Muscle of arm (tissue), 14 donors: ENCODE measurements at places on chromosomes 3 and 15. TPM values are rescaled to one million over a fixed set of nuclear protein-coding genes. Genes with fewer than 3 reads are reported as not detected.

The NME9 gene
- polyA plus RNA-seq = 1.5 TPM

The CACNA2D2 gene
- not detected for polyA plus RNA-seq

GRCh38 chr3:157115069-157116006 is 44.6 kb downstream of the CCNL1 start:
- no peak for DNase-seq

DNA sequence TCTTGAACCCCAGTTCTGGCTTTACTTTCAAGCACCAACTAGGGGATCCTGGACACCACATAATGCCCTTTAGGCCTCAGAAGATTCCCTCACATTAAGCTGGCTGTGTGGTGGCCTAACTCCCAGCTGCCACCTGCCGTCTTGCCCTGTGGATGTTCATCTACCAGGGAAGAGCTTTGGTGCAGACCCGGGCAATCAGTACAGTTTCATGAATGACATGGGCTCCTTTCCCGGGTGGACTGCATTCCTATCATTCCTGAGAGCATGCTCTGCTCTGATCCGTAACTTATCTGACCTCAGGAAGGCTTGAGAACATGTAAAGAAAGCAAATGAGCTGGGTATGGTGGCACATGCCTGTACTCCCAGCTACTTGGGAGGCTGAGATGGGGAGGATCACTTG is 50.0 kb upstream of the GSK3B start:
- DNase-seq = no peak

The CEMIP gene
- 3.0 TPM for polyA plus RNA-seq

- DNase-seq = no peak
These were observed 69.8 kb upstream of the ANKRD34C start for GRCh38 chr15:79212589-79213157.

GRCh38 chr15:74395319-74396145 is 28.1 kb upstream of the CYP11A1 start:
- DNase-seq = no peak

The RAB6B gene
- polyA plus RNA-seq = 9.0 TPM

GRCh38 chr3:74532446-74532845 is 82.0 kb downstream of the CNTN3 start:
- no peak for DNase-seq

GRCh38 chr3:20974396-20974795 is 776.6 kb downstream of the ZNF385D start:
- no peak for DNase-seq

DNA sequence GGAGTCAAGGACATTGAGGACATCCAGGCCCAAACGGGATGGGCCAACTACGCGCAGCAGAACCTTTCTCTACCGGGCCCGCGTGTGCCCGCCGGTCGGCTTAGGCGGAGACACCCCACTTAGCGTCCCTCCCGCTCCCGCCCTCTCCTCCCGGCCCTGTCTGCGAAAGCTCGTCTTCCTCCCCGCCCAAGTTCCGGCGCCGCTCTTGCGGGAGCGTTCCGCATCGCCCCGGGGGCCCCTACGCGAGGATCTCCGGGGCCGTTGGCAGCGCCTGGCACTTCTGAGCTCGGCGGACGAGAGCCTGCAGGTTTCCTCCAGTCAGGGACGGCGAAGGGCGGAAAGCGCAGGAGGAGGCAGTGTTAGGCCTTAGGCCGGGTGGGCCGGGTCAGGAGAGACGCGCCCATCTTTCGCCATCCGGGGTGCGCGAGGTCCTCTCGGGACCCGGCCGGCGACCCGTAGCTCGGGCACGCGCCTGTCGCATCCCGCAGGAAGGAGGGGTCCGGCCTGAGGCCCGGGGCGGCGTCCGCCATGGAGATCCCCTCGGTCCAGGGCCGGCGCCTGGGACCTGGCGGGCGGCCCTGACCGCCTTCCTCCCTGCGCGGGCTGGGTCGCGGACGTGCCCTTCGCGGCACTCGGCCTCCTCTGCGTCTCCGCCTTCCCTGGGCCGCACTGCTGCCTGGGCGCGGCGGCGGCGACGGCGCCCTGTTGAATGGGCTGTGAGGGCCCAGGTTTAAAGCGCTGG is at the start of gene FEM1B:
TSS of gene FEM1B (plus strand) at position 143 of the 742 bp plus-strand sequence. CDS start 673 bp downstream, outside the sequence.
- peak; percentile 94 for DNase-seq

The HHLA2 gene
- not detected for polyA plus RNA-seq

DNA sequence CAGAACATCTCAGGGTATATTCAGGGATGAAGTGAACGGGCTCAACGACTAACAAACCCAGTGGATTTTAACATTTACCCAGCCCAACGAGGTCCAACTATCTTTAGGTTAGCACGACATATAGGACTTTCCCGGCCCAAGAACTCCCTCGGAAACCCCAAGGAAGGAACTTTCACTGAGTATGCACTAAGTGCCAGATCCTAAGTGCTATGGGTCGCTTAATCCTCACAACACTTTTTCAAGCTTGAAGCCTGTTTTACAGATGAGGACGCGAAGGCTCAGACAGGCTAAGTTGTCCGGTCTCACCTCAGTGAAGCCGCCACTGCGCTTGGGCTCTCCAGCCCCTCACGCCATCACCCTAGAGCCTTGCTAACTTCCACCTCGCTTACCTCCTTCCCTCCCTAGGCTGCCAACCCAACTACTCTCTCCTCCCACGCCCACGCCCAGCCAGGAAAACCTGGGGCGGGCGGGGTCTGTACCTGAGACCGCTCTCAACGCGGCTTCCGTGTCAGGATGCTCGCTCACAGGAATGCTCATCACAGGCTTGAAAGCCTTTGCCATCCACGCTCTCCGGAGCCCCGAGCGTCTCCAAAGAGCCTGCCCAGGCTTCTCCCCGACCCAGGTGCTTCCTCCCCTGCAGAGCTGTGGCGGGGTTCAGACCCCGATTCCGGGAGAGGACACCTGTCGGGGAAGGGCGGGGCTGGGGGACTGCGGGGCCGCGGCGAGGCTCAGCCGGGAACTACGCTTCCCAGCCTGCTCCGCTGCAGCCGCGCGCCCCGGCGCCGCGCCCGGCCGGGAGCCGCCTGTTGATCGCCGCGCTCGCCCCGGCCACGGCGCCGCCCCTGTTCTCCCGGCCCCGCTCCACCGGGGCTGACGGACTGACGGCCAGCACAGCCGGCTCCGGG is at the start of gene TMOD2:
TSS of gene TMOD2 (plus strand) at position 806 of the 905 bp plus-strand sequence. CDS start 14,845 bp downstream, outside the sequence.
- DNase-seq = no peak

The CAMP gene
- polyA plus RNA-seq = 1.4 TPM
